ENCODE measurements at places on chromosomes 1 and 21. TPM values are rescaled to one million over a fixed set of nuclear protein-coding genes. Genes with fewer than 3 reads are reported as not detected.

DNA sequence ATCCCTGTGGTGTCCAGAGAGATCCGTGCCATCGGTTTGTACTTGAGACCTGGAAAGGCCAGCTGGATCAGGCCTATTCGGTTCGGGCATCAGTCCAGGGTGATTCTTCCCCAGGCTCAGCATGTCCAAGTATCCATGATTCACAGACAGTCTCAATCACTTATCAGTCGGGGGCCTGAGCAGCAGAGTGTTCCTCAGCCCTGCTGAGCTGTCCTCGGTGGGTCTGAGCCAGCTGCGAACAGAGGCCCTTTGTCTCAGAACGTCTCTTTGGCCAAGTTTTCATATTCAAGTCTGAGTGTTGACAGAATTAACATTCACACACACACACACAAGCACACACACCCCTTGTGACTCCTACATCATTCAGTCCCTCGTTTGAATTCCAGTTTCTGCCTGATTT lies 33.4 kb upstream of the OSBPL9 start:
- no peak for DNase-seq

DNA sequence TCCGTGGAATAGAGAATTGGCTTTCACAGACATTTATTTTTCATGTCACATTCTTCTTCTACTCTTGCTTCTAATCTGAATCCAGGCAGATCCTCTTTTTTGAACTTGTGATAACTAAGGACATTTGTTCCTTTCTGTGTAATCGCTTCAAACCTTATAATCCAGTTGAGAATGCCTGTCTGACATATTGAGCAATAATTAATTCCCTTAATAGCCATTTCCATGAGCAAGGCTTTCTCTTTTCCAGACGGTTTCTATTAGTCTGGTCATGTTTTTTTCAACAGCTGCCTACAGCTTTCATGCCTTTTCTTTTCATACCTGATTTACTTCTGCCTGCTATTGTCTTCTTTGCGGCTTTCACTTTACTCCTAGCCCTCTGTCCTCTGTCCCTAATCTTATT lies 163.4 kb downstream of the CYYR1 start:
- DNase-seq: no peak

GRCh38 chr1:50620680-50621329 lies 197.6 kb upstream of the DMRTA2 start:
- peak; percentile 16 for DNase-seq

GRCh38 chr1:223525957-223526356 lies 132.7 kb downstream of the CCDC185 start:
- DNase-seq: no peak

GRCh38 chr1:8628606-8629005 lies 188.8 kb downstream of the RERE start:
- no peak for DNase-seq

STUM gene
- total RNA-seq: not detected

DNA sequence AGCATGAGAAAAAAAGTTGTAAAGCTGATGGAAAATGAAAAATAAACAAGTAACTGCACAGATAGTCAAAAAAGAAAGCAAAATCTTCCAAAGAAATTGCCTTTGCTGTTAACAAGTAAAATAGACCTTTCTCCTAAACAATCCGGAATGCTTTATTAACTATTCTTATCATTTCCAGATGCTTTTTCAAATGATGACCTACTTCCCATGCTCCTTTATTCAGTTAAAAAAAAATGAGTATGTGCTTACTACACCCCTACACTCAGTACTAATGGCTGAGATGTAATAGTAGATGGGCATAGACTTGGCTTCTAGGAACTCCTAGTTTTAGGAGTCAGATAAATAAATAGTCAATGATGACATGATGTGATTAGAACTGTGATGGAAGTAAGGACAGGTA lies 108.5 kb downstream of the NIBAN1 start:
- DNase-seq: no peak

- no peak for DNase-seq
Measured at GRCh38 chr1:29420202-29420601, 183.9 kb downstream of the PTPRU start.

- no peak for DNase-seq
Measured at GRCh38 chr1:235108876-235109275, 19.8 kb downstream of the TOMM20 start.

DNA sequence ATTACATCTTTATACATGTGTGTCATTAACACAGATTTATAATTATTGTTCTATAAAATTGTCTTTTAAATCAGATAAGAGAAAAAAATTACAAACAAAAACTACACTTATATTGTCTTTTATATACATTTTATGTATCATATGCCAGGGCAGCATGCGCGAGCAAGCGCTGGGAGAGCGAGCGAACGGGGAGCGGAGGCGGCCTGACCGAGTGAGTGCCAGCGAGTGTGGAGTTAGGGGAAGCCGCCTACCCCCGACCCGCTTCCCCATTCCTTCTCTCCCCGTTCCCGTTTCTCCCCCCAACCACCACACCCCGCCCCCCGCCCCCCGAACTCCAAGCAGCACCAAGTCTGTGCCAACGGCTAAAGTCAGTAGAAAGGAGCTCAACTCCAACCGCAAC lies 23.0 kb upstream of the SLAMF1 start:
- DNase-seq: no peak

GRCh38 chr1:110850627-110851026 lies 22.3 kb upstream of the CD53 start:
- no peak for DNase-seq

NRAS gene
- total RNA-seq: 33.6 TPM

GRCh38 chr1:113669988-113670387 lies 89.3 kb downstream of the PHTF1 start:
- no peak for DNase-seq

DNA sequence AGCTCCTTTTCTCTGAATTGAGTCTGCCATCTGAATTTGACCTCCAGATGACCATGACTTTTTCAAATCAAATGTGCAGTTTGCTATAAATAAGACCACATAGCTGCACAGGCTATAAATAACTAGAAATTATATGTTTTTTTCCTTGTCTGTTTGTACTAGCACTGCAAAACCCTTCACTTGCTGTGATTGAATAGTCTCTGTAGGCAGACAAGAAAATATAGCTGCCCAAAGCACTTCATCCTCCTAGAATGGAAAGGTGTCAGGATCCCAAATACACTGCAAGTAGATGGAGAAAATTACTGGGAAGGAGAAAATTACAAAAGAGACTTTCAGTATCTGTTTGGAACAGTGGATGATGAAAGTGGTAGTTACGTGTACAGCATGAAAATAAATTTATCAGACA lies 175.8 kb downstream of the APP start:
- no peak for DNase-seq

GRCh38 chr21:43818685-43819084 lies 29.3 kb downstream of the RRP1 start:
- no peak for DNase-seq

DNA sequence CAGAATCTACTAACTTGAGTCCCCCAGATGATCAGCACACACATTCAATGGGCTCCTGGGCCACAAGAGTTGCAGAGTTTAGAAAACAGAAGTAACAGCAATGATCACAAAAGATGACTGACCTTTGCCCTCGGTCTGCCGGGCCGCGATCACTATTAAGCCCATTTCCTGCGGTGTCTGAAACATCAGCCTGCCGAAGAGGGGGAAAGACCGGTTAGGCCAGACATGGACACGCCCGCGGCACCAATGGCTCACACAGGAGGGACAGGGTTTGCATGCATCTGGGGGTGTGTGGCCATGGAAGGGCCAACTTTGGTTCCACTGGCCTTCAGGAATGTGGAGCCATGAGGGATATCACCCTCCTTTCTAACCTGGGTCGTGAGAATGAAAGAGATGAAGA lies 68.2 kb downstream of the SIM2 start:
- DNase-seq: no peak

- no peak for DNase-seq
Measured at GRCh38 chr1:61259379-61260148, 177.2 kb downstream of the NFIA start.

- no peak for DNase-seq
Measured at GRCh38 chr1:234722904-234723720, 113.1 kb upstream of the IRF2BP2 start.

MAP1LC3C gene
- not detected for total RNA-seq

FALEC gene
- total RNA-seq: not detected

OR2G6 gene
- not detected for total RNA-seq

DNA sequence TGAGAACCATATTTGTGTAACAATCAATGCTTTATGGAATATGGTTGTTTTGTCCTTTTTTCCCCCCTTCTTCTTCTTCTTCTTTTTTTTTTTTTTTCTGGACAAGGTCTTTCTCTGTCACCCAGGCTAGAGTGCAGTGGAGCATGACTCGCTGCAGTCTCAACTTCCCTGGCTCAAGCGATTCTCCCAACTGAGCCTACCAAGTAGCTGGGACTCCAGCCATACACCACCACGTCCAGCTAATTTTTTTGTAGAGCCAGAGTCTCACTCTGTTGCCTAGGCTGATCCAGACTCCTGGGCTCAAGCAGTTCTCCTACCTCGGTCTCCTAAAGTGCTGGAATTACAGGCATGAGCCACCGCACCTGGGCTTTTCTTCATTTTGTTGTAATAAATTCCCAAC lies 86.7 kb downstream of the FMN2 start:
- DNase-seq: no peak

DNA sequence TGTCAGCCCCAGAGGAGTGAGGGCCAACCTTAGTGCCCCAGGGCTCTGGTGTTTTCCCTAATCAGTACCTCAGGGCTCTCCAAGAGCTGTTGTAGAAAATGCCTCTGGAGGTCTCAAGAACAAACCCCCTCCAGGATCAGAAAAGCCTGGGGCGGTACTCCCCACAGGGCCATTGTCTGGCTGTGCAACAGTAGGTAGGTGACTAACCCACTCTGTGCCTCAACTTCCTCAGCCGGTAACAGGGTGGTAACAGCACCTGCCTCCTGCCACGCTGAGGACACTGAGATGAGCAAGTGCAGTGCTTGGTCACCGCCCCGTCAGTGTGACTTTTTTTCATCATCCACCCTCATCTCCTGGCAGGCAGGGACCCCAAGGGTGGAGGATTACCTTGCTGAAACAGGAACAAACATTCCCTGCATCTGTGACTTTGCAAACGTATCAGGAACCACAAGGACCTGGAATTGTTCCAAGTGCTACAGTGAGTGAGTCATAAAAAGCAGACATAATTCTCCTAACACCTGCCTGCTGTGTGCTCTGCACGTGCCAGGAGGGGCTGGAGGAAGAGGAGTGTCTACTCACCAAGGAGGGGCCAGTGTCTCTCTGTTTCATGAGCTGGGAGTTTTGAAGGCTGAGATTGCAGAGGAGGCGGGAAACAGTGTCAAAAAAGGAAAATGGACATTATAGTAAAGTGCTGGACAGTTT lies 440.8 kb downstream of the NPHP4 start:
- no peak for DNase-seq

DNA sequence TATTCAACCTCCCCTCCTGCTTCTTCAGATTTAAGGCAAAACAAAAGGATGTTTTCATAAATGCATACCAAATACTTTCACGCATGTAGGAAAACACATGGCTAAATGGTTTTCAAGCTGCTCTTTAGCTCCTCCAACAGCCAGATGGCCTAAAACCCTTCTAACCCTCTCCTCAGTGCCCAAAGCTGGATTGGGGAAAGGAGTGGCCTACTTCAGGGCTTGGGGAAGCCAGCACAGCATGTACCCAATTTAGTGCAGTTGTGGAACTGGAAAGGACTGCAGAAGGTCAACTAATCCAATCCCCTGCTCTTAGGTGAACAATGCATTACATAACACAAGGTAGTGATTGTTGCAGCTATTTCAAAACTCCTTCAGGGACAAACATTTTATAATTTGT lies 9.3 kb downstream of the F5 start:
- no peak for DNase-seq

KCNT2 gene
- total RNA-seq: not detected

TSPAN2 gene
- 5.0 TPM for total RNA-seq

GRCh38 chr1:226473325-226473724 lies 65.4 kb upstream of the PARP1 start:
- DNase-seq: no peak

DNA sequence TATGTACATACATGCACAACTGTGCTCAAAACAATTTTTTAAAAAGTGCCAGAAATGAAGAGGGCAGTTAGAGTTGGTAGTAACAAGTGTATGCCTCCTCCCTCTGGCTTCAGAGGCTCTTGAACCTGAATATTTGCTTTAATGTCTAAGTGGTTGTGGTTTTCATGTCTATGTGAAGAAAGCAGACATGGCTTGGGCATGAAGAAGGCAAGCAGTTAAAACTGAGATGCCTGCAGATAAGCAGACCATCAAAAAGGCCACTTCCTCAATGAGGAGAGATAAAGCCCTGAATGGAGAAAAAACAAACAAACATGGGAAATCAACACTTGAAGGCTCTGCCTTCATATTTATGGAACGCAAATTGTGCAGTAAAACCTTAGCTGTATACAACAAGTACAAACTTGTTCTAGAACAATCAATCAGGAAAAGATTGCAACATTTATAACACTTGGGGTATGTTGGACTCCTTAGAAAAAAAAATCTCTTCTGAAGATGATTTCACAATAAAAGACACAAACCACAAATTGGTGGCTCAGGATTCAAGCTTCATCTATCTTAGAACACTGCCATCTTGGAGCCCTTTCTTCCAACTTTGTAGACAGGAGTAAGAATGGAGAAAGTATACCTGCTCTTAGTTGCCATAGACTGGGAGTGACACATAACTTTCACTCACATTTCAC lies 52.7 kb upstream of the PLA2G4A start:
- no peak for DNase-seq

DNA sequence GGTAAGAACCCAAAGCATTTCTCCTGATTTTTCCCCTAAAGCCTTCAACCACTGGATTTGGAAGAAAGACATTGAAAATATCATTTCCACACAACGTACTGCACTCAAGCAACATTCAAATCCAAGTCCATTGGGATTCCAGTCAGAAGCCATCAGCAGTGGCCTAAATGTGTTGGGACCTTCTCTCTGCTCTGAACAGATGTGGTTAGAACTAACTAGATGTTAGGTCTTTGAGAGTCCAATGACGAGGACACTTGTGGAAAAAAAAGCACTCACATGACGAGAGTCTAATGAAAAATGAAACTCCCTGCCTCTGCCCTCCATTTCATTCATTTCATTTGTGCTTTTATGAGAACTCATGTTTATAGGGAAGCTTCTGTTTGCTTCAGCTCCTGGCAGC lies 382.3 kb downstream of the SIPA1L2 start:
- DNase-seq: no peak

DNA sequence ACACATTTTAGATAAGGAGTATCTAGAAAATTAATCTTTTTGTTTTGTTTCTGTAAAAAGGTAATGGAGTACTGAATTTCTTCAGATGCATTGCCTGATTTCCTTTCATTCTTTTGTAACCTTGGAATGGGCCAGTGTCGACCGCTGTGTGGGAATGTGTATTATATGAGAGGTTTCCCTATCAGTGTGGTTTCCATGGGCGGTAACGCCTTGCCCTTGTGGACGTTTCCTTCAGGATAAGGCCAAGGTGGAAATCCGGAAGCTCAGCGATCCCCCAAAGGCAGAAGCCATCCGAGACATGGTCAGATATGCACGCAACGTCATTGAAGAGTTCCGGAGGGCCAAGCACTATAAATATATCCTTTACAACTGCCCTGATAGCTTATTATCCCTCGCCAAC lies 49.8 kb downstream of the SMYD2 start:
- DNase-seq: no peak

- no peak for DNase-seq
Measured at GRCh38 chr1:3168678-3169077, 99.7 kb downstream of the PRDM16 start.

GDAP2 gene
- 27.9 TPM for total RNA-seq
